ENCODE measurements at places on chromosomes 2 and 18.

- DNase-seq = no peak
Observed at GRCh38 chr2:98547092-98547790, 61.1 kb downstream of the COA5 start.

DNA sequence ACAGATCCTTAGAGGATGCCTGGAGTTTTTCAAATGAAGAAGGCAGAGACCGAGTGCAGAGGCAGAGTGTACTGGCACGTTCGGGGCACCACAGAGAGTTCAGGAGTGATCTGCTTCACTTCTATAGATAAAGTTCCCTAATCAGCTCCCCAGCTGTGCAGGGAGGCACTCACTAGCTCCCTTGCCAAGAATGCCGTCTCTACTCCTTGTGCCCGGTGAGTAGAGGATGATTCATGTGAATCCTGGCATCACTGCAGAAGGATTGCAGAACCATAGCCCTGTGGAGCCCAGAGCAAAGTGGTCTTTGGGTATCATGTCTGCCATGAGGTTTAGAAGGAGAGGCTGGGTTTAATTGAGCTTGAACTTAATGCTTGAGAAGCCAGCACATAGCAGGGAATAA is 510.1 kb upstream of the RAB6C start:
- DNase-seq = no peak

- no peak for DNase-seq
Observed at GRCh38 chr2:45316576-45317338, 294.3 kb downstream of the SRBD1 start.

DNA sequence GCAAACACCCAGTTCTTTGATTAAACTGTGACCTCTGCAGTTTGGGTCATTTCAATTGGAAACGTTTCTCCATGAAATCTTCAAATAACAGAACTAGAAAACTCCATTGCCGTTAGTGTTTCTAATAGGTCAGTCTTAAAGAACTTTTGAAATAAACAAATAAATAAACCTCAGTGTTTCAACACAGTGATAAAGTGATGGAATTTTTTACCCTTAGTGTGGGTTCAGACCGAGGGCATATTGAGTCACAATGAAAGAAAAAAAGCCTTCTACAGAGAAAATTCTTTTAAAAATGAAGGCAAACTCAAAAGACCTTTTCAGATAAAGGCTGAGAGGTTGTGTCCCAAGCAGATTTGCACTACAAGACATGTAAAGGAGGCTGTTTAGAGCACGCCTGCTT is 149.6 kb downstream of the NCKAP5 start:
- no peak for DNase-seq

GRCh38 chr2:26563686-26564085 is 77.5 kb downstream of the CIB4 start:
- no peak for DNase-seq

DNA sequence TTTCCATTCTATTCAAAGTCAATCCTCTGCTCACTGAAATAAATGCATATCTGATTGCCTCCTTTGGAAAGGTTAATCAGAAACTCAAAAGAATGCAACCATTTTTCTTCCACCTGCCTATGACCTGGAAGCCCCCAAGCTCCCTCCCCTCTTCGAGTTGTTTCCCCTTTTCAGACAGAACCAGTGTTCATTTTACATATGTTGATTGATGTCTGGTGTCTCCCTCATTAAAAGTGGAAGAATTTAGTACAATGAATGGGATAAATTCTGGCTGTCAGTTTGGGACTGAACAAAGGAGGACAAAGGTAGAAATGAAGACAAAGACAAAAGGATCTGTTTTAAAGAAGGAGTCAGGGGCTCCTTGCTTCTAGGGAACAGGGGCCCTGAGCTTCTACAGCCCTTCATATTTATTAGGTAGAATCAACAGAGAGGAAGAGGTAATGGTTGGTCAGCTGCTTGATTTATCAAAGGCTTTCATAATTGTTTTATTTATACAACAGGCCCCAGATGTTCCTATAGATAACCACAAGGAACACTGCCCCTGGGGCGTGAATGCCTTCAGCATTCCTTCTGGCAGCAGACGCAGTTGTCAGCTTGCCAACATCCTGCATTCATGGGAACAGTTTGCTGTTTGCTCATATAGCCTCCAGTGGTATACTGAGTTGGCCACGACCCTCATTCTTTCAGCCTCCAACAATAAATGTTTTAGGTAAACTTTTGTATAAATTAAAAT is 949.8 kb upstream of the LRATD1 start:
- no peak for DNase-seq

- DNase-seq = no peak
Observed at GRCh38 chr2:161384864-161385263, 31.2 kb upstream of the TBR1 start.

DNA sequence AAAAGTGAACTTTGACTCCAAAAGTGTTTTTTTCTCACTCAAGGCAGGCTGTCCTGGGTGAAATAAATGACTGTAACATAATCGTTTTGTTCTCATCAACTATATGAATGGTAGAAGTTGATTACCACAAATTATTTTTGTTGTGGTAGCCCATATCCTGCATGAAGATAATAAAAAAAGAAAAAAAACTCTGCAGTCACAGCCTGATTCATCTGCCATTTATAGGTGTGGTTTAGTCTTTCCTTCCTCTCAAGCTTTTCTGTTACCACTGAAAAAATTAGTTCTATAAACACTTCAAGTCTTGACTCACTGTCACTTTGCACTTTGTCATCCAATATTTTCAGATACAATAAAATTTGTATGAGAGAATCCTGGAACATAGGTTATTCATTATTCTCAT is 522.0 kb downstream of the PLCL1 start:
- DNase-seq = no peak

DNA sequence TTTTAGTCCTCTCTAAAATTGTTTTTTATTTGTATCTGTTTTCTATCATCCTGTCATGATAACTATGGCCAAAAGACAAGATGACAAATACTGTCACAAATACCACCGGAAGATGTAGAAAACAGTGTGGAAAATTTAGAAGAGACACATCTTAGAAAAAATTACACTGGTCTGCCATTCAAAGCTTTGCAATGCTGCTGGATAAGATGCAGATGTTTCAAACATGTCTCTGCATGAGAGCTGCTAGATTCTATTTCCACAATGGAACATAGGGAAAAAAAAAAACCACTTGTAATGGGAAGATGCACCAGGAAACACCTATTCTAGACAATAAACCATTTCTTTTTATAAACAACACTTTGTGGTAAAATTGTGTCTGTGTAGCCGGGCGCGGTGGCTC is 5.8 kb upstream of the TAF1B start:
- no peak for DNase-seq

DNA sequence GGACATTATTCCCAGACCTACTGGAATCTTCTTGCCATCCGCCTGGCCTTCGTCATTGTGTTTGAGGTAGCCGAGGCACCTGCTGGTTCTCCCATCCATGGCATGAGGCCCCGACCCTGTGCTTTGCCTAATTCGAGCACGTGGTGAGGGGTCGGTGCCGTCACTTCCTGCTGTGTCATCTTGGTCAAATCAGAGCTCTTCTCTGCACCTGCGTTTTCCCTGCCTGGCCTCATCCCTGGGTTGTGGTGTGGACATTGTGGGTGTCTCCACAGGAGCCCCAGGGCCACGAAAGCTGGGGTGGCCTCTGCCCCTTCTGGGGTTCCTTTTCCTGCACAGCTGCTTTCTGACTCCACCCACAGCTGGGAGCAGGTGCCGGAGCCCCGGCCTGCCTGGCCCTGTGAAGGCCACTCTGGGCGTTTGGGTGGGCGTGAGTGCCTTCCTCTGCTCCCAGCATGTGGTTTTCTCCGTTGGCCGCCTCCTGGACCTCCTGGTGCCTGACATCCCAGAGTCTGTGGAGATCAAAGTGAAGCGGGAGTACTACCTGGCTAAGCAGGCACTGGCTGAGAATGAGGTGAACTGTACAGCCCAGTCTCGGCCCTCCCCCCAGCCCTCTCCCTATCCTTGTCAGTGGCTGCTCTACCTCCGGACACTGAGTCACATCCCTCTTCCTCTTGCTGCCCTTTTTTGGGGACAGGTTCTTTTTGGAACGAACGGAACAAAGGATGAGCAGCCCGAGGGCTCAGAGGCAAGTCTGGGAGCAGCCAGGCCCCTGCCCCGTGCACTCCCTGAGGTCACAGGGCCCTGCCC is 34.9 kb downstream of the ANO7 start:
- DNase-seq = no peak

DNA sequence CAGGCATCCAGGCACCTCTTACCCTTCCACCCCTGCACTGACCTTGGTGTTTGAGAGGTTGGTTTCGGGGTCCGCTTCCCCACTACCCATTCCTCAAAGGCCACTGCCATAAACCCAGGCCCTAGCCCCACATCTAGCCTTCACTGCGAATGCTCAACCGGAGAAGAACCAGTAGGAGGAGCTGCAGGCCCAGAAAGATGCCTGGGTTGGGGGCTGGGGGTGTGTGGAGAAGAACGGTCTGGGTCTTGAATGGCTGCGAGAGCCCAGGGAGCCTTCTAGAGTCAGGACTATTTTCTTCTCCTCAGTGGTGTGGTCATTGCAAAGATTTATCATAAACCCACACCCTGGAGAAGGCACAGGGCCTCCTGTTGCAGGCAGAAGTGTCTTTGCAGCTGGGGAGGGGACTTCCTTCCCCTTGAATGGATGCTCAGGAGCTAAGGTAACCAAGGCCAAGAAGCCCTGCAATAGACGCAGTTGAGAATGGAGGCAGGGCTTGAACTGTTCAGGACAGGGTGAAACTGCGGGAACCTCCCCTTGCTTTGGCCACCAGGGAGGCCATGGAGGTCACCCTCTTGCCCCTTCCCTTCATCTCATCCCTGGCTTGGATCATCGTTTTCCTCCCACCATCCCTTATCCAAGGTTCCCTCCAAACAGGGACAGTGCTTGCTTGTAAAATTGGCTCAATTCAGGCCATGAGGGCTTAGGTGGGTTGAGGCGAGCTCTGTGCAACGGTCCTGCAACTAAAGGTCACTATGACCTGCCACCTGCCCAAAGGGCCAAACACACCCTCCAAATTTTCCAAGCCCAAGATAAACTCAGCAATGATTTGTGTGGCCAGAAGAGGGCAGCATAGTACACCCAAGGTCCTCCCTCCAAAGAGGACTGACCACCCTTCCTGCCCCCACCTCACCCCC is 20.9 kb downstream of the THNSL2 start:
- DNase-seq = no peak

DNA sequence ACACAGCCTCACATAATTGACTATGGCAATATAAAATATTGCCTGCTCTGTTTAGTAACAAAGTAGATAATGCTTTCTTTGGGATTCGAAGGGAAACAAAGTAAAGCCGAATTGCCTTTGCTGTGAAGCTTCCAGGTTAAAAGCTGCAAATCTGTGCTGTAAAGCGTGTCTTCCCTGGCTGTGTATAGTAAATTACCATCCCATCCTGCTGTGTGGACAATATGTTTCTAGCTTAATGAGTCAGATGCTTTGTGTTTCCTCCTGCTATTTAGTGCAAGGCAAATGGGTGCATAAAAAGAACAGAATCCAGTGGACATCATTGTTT is 265.1 kb downstream of the SOCS6 start:
- no peak for DNase-seq

GRCh38 chr2:234932591-234933168 is 19.1 kb upstream of the SH3BP4 start:
- DNase-seq = no peak

- no peak for DNase-seq
Observed at GRCh38 chr18:44696892-44697291, 16.2 kb downstream of the SETBP1 start.

DNA sequence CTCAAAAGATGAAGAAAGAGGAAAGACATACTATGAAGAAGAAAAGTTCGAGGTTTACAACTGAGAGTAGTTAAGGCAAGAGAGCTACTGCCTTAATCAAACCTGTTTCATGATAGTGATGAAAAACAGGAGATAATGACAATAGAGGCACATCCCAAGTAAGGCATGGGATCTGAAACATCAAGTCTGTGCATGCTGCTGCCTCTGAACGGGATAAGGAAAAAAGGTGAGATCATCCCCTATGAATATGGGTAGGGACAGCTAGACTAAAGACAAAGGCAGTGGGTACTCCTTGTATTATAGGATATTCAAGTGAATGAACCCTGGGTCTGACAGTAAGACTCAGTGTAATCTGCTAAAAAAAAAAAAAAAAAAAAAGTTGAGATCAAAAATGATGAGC is 3.0 kb downstream of the EXOC6B start:
- DNase-seq = no peak

GRCh38 chr2:79717364-79718007 is 204.6 kb downstream of the CTNNA2 start:
- no peak for DNase-seq

DNA sequence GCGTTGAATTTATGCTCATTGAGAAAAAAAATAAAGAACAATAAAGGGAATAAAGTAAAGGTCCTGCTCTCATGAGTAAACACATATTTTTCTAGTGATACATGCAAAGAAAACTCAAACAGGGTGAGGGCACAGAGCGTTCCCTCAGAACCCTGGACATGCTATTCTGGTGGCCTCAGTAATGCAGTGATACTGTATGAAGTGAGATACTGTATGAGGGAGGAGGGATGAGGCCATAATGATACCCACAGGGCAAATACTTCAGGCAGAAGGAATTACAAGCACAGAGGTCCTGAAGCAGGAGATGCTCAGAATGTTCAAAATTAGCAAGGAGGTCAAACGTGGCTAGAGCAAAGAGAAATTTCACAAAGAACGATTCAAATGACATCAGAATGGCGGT is 28.4 kb upstream of the RNU4ATAC start:
- no peak for DNase-seq

- DNase-seq = no peak
Observed at GRCh38 chr2:23905155-23905554, 21.8 kb downstream of the ATAD2B start.

GRCh38 chr2:165522719-165523118 is 53.2 kb downstream of the CSRNP3 start:
- no peak for DNase-seq

DNA sequence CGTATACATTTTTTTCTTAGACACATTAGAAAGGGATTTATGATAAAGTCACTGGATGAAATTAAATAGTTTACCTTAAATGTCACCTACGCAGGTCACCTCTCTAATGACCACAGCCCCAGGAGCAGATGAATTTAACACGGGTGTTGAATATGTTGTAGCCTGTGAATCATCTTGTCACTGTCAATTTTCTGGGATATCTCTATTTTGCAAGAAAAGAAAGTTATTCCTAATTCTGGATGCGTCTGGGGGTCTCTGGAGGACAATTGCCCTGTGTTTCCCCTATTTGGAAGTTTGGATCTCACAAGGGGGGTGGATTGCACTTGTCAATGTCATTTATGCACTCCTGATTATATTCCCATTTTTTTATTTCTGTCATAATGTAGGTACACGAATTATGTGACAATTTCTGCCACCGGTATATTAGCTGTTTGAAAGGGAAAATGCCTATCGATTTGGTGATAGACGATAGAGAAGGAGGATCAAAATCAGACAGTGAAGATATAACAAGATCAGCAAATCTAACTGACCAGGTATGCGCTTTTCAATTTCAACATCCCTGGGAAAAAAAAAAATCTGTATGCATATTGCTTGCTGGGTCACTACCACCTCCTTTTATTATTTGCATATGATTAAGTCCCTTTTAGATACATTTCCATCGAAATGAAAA is 7.7 kb downstream of the MEIS1 start:
- DNase-seq = no peak

DNA sequence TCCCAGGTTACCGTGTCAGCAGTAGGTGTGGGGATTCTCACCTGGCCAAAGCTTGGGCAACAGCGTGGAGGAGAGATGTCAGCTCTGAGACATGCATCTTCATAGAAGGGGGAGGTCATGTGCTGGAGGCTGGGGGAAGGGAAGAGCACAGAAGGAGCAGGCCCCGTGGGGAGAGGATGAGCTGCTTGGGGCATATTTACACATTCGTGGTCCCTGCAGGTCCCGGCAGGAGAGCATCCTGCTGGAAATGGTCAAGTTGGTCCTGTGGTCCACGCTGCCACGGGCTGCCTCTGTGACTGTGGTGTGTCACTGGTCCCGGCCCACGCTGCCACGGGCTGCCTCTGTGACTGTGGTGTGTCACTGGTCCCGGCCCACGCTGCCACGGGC is 195.1 kb upstream of the TWIST2 start:
- DNase-seq = no peak
